Fibroblast of skin of back (primary cell): ENCODE measurements at places on chromosomes 13 and 19.

- no peak for DNase-seq
Measured at GRCh38 chr13:111874981-111875380, 192.0 kb upstream of the SOX1 start.

GRCh38 chr13:36143738-36144137 is 12.6 kb upstream of the DCLK1 start:
- DNase-seq, result peak; percentile 44

DNA sequence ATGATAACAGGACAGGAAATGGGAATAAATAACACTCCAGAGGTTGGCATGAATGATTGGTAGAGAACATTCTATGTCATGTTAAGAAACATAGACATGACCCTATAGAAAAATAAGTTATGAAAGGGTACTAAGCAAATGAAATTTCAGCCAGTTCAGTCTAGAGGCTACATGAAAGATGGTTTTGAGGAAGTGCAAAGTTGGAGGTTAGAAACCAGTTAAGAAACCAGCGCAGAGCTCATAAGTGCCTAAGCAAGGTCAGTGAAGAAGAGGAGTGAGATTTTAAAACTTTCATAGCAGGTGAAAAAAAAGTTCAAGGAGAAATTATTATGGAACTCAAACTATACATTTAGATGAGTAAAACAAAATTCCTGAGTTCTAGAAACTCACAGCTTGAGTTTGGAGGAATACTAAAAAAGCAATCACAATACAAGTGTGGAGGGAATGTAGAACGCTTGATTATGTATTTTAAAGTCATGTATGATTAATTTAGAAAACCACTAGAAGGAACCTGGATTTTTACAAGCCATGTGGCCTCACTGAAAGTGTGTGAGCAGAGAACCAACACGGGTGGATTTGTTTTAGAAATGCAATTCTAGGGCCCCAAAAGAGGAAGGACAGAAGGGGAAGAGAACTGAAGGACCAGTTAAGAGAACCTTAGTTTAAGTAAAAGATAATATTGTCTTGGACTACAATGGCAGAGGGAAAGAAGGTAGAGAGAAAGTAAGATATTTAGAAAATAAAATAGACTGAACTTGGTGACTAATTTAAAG is 162.4 kb downstream of the PCDH20 start:
- DNase-seq, result no peak

DNA sequence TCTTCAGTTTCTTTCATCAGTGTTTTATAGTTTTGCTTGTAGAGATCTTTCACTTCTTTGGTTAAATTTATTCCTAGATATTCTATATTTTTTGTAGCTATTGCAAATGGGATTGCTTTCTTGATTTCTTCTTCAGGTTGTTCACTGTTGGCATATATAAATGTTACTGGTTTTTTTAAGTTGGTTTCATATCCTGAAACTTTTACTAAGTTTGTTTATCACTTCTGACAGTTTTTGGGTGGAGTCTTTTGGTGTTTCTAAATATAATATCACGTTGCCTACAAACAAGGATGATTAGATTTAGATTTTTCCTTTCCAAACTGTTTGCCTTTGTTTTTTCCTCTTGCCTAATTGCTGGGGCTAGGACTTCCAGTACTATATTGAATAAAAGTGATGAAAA is 109.7 kb downstream of the PAN3 start:
- DNase-seq, result no peak

DNA sequence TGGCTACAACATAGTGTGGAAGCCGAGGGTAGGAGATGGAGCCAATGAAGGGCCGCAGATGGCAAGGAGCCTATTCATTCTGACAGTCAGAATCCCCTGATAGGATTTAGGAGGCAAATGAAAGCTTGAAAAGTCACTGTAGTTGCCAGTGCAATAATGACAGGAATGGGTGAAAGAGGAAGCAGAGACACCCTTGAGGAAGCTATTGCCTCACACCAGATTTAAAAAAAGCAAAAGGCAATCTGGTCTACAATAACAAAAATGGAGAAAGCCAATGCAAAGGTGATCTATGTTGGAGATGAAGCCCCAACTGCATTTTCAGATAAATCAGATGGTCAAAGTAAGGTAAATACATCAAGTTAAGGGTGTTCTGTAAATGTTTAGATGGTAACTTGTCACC is 158.5 kb downstream of the TUBA3C start:
- no peak for DNase-seq

- no peak for DNase-seq
Measured at GRCh38 chr13:32883474-32883873, 132.7 kb upstream of the KL start.
